Bronchus fibroblast of lung (primary cell): ENCODE measurements at places on chromosomes 4 and X. TPM values are rescaled to one million over a fixed set of nuclear protein-coding genes. Genes with fewer than 3 reads are reported as not detected.

NXF2B gene
- total RNA-seq, result not detected in 2 replicates

BMPR1B gene
- under 0.01 and 0.17 TPM in 2 replicates for total RNA-seq

MGST2 gene
- total RNA-seq, result 15.0 and 16.3 TPM in 2 replicates

UGT2B17 gene
- total RNA-seq, result not detected in 2 replicates

CENPVL2 gene
- not detected in 2 replicates for total RNA-seq

CRMP1 gene
- total RNA-seq, result 2.1 and 2.5 TPM in 2 replicates

FUNDC2 gene
- total RNA-seq, result 25.1 and 27.2 TPM in 2 replicates

CLTRN gene
- total RNA-seq, result 0.15 TPM in 1 of 2 replicates, not detected in the other

PLXNB3 gene
- 4.2 and 5.8 TPM in 2 replicates for total RNA-seq

MAGIX gene
- total RNA-seq, result 1.3 TPM in 2 replicates

CEP135 gene
- 4.2 and 4.6 TPM in 2 replicates for total RNA-seq

F11 gene
- total RNA-seq, result not detected in 2 replicates

MMRN1 gene
- total RNA-seq, result not detected in 2 replicates

GLRA2 gene
- not detected in 2 replicates for total RNA-seq

AMTN gene
- total RNA-seq, result not detected in 2 replicates

GUCY1A1 gene
- total RNA-seq, result 0.67 and 0.89 TPM in 2 replicates

ZNF827 gene
- total RNA-seq, result 3.0 and 8.0 TPM in 2 replicates

PRICKLE3 gene
- total RNA-seq, result 6.6 and 8.6 TPM in 2 replicates

CHIC2 gene
- 26.3 and 34.1 TPM in 2 replicates for total RNA-seq

VCX gene
- total RNA-seq, result not detected in 2 replicates

RPS3A gene
- total RNA-seq, result 2,166 and 2,956 TPM in 2 replicates

EDA2R gene
- 2.8 and 3.2 TPM in 2 replicates for total RNA-seq

ITGB1BP2 gene
- total RNA-seq, result 0.30 and 3.4 TPM in 2 replicates

PRSS12 gene
- 29.4 and 30.3 TPM in 2 replicates for total RNA-seq

MGARP gene
- total RNA-seq, result 7.1 and 11.3 TPM in 2 replicates

LNX1 gene
- total RNA-seq, result 0.17 and 0.59 TPM in 2 replicates

HPGDS gene
- total RNA-seq, result not detected in 2 replicates

TCEANC gene
- 0.67 and 1.3 TPM in 2 replicates for total RNA-seq

REPS2 gene
- 0.74 and 1.0 TPM in 2 replicates for total RNA-seq

KLHL4 gene
- 0.50 and 0.89 TPM in 2 replicates for total RNA-seq

KIAA1210 gene
- not detected in 2 replicates for total RNA-seq

NAA11 gene
- total RNA-seq, result not detected in 2 replicates

PPARGC1A gene
- 0.15 and 0.17 TPM in 2 replicates for total RNA-seq
